ENCODE measurements at places on chromosomes 5 and 9.

GRCh38 chr5:36854402-36855140, 22.0 kb upstream of the NIPBL start:
- DNase-seq: no peak

DNA sequence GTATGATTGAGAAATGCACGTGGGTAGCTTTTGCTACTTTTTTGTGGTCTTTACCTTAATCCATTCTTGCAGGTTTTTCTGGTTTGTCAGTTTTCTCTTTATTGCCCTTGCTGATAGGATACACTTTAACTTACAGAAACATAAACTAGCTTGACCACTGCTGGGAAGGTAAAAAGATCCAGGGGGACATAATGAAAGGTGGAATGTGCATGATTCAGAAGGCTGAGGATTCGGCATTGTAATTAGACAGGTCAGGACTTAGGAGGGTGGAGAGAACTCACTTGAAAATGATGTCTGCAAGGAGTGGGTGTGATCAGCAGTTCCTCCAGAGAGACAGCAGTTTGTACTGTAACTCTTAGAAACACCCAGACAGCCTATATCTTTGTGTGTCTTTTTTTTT, 19.8 kb upstream of the TXNDC8 start:
- DNase-seq: no peak

DNA sequence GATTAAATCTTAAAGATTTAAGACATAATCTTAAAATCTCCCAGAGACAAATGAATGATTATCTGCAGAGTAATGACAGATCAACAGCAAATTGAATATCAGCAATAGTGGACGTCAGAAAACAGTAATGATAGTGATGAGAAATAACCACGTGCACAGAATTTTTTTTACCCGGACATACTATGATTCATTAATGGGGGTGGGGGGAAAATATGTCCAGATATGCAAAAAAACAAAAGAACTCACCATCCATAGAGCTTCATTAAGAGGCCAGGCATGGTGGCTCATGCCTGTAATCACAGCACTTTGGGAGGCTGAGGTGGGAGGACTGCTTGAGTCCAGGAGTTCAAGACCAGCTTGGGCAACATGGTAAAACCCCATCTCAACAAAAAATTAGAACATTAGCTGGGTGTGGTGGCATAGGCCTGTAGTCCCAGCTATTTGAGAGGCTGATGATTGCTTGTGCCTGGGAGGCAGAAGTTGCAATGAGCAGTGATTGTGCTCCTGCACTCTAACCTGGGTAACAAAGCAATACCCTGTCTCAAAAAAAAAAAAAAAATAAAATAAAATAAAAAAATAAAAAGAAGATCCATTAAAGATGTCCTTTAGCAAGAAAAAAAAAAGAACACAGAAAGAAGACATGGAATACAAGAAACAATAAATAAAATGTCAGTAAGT, 30.9 kb upstream of the SHOC1 start:
- DNase-seq: no peak

- no peak for DNase-seq
Observed at GRCh38 chr5:95081500-95081960, 203.4 kb downstream of the MCTP1 start.

- no peak for DNase-seq
Observed at GRCh38 chr5:141694479-141694878, 12.4 kb upstream of the ARAP3 start.

DNA sequence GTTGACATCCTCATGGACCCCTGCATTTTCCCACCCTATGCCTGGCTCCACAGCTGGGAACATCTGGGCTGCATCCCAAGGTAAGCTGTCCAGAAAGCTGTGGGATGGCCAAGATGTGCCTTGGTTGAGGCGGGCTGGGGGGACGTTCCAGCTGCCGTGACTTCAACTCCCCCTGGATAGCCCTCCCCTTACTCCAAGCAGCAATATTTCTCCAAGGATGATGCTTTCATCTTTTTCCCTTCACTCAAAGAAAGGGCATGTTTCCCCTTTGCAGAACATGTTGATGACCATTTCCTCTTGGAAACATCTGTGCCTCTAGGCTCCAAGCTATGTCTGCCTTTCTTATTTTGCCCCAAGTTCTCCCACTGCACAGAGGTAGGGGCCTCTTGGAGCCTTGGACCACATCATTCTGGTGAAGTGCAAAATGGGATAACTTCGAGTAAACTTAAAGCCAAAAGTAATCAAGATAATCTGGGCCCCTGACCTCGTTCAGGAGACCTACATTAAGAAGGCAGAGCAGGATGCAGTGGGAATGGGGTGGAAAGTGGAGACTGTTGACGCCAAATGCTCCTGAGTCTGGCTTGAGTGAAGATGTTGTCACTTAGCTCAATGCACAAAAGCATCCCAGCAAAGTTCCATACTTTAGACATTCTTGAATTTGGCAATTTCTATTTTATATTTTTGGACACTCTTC, 175.2 kb downstream of the GAS1 start:
- DNase-seq: no peak

- DNase-seq: no peak
Observed at GRCh38 chr9:98860871-98861293, 53.4 kb downstream of the GALNT12 start.

DNA sequence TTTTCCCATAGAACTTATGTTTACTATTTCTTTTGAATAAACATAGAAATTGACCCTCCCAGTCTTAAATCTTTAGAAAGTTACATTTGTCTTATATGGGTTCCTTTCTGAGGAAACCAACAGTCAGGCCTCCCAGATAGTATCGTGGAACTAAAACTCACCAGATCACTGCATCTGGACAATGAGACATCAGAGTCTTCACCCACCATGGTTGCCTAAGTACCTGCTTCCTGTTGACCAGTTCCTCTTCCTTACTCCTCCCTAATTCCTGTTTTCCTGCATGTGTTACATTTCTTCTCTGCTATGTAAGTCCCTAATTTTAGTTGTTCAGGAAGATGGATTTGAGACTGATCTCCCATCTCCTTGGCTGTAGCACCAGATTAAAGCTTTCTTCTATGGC, 462.2 kb downstream of the DIRAS2 start:
- no peak for DNase-seq

GRCh38 chr5:110909950-110910349, 161.6 kb upstream of the TSLP start:
- DNase-seq: no peak

DNA sequence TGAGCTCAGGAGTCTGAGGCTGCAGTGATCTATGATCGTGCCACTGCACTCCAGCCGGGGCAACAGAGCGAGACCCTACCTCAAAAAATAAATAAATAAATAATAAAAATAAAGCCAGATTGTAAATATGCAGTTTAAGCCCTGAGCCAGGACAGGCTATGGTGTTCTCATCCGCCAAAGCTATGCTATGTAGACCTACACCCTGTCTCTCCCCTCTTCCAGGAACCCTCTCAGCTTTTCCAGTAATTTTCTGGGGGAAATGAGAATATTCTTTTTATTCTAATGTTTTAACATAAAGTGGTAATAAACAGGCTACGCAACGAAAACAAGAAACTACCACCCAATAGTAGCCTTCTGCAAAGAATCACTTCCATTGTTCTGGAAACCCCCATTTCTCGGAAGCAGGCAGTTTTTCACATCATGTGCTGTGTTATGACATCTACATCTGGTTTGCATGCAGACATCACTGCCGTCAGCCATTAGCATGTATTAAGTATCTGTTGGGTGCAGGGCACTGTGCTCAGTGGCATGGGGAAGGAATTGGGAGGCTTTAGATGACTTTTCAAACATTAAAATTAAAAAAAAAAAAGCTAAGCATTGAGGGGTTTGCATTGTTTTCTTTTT, 38.0 kb upstream of the F2R start:
- DNase-seq: no peak

- DNase-seq: no peak
Observed at GRCh38 chr9:126860757-126861466, 473 bp downstream of the ZBTB34 start.

DNA sequence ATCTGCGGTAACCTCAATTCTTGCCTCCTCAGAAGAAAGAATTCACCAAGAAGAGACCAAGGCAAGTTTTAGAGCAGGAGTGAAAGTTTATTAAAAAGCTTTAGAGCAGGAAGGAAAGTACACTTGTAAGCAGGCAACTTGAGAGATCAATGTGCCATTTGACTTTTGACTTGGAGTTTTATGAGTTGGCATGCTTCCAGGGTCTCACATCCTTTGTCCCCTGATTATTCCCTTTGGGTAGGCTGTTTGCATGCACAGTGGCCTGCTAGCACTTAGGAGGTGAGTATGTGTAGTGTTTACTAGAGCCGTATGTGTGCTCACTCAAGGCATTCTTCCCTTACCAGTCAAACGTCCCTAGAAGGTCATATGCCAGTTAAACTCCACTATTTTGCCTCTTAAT, 111.0 kb upstream of the RAI14 start:
- no peak for DNase-seq

DNA sequence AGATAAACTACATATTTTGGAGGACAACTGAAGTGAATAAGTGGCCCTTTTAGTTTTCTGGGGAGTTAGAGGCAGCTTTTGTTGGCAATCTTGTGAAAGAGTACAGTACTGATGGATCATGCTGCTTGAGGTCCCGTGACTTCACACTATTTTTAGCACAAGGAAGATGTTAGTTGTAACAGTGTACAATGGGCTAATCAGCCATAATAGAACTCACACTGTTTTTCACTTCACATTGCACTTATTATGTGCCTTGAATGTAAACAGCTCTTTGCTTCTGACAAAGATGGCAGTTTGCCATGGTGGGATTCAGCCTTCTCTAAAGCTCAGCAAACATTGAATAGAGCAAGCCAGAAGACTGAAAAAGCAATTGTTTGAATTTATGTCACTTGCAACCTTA, 176.7 kb upstream of the ZNF608 start:
- DNase-seq: no peak

DNA sequence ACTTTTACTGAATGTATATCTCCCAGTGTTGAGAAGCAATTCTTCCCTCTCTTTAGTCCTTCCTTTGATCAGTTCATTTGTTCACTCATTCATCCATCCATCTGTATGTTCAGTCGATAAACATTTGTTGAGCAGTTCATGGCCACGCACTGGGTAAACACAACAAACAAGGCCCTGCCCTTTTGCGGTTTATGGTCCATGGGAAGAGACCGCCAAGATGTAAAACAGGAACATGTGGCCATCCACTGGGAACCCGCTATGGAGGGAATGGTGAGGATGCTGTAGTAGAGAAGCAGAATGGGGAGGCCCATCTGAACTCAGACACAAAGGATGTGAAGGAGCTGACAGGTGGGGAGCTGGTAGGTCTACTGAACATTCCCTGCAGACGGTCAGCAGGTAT, 102.7 kb upstream of the SPRY4 start:
- DNase-seq: no peak

GRCh38 chr9:16918920-16919319, 48.5 kb upstream of the BNC2 start:
- DNase-seq: no peak

- DNase-seq: no peak
Observed at GRCh38 chr5:148887123-148887881, 60.9 kb downstream of the ADRB2 start.

GRCh38 chr9:78295731-78296130, 1.2 kb upstream of the PSAT1 start:
- no peak for DNase-seq

DNA sequence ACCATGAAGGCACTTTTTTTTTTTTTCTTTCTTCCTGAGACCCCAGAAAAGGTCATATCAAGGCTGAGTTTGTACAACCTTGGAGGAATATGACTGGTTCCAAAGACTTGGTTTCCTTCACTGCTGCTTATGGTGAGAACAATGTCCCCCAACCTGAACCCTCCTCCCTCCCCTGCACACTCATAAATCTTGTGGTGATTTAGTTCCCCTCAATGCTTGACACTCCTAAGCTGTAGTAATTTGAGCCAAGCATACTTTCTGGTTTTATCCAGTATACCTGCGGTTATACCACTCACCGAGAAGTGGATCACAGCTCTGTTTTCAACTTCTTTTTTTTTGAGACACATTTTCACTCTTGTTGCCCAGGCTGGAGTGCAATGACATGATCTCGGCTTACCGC, 149.9 kb upstream of the KLF4 start:
- DNase-seq: no peak

DNA sequence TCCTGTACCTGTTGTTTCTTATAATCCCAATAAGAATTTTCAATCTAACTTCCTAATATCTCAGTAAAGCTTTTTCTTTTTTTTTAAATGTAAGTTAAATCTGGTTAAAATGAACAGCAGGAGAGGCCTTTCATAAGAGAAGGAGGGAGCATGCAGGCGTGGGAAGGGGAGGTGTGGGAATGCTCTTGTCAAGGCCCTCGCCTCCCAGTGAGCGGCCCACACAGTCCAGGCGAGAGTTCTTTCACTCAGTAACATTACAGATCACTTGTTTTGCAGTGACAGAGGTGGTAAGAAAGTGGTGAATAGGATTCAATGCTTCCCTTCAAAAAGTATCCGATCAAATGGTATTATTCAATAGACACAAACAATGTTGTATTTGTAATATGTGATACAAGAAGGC, 125.0 kb downstream of the EPB41L4A start:
- DNase-seq: no peak

DNA sequence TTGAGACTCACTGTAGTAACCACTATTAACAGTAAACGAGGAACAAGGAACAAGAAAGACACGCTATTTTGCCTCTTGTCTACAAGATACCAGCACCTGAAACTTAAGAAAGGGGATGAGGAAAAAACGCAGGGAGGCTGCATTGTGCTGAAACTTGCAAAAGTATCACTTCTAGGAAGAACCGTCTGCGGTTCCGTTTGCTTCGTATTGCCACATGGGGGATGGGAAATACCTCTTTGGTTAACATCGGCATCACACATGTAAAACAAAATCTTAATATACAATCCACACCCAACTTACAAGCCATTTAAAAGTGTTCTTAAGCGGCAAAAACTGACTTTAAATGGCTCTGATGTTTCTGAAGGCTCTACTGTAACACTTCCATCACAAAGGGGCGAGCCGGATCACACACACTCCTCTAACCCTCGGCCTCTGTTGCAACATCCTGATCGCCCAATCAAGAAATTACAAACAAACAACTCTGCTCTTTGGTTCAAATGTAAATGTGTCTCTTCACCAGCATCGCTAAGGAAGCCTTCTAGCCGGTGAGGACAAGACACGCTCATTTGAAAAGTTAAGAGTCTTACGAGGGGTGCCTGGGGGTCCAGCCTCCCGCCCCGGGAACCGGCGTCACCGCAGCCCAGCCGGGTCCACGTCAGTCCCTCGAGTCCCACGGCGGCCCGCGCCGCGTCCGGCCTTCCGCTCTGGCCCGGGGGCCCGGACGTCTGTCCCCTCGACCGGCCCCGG, 621 bp downstream of the SEC16A start:
- DNase-seq: no peak

DNA sequence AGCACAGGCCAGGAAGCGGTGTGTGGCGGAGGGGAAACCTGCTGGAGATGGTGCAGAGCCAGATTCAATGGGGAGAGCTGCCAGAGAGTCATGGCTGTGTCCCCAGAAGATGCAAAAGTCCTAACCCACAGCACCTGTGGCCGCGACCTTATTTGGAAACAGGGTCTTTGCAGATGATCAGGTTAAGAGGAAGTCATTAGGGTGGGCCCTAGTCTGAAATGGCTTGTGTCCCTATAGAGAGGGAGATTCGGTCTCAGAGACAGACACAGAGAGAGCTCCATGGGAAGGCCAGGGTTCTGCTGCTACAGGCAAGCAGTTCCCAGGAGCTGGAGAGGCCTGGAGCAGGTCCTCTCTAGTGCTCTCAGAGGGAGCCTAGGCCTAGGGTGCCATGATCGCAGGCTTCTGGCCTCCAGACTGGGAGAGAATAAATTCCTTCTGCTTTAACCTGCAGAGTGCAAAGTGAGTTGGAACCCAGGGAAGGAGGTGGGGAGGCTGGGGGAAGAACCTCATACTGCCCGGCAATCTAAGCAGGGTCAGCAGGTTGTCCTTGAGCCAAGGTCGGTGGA, 1.9 kb upstream of the LPCAT1 start:
- DNase-seq: no peak
